AG08395 (cell line): ENCODE measurements at places on chromosomes 1 and 21.

DNA sequence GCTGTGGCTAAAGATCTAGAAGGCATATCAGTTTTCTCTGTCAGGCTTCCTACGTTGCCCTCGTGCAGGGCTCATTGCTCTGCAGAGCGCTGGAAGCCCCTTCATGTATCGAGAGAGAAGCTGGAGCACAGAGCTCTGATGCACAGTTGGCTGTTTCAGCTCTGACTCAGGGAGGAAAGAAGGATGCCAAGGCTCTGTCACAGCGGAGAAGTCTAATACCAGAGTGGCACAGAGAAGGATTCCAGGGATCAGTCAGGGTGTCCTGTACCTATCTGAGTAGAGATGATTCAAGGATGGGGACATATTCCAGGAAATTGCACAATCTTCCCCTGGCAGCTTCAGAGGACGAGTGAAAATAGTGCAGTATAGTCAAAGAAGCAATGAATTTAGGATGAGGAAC lies 179.2 kb upstream of the FMN2 start:
- DNase-seq: peak; percentile 72

GRCh38 chr1:95742591-95743089 lies 508.6 kb downstream of the RWDD3 start:
- DNase-seq: peak; percentile 7

DNA sequence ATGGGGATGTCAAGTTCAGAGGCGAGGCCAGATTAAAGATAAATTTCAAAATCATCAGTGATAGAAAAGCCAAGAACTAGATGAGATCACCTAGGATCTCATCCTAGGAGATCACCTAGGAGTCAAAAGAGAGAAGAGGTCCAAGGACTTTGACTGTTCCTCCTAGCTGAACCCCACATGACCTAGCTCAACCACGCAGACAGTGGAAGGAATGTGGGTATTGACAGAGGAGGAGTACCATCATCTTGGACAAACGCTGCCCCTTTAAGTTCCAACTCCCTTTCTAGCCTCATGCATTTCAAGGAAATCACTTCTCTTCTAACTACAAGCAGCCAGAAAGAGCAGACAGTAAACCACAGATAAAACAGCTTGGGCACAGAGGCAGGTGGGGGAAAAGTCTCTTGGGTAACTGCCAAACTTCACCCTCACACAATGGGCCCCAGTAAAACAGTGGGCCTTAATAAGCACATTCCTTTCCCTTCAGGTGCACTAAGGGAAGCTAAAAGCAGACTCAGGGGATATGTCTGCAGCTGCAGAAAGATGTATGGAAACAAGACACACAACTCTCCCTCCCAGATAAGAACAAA lies 12.5 kb upstream of the FAM76A start:
- DNase-seq: no peak

DNA sequence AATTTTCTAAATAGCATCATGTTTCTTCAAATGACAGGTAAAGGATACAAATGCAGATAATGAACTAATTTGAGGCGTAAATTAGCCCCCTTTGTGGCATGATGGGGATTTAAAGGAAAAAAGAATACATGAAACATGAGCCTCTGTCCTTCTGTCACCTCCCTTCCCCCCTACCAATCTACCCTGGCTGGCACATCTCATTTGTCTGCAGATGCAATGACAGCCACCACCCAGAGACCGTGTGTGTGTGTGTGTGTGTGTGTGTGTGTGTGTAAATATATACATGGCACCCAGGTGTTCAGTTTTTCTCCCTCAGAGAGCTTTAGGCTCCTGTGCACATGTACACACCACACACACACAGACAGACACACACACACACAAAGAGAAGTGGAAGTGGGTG lies 451.1 kb downstream of the RWDD3 start:
- DNase-seq: no peak

DNA sequence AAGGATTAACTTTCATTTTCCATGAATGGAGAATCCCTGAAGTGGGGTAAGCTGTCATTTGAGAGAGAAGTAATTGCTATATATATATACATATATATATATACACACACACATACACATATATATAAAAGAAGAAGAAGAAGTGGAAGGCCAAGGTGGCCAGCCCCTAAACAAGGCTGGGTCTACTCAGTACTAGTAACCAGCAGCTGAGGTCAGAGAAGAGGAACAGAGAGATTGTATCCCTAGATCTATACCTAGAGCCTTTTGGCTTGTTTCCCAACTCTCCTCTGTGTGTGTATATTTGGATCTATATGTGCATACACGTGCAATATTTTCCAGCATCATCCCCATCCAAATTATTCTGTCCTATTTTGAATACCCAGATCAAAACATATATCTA lies 5.2 kb downstream of the TNFSF4 start:
- no peak for DNase-seq

DNA sequence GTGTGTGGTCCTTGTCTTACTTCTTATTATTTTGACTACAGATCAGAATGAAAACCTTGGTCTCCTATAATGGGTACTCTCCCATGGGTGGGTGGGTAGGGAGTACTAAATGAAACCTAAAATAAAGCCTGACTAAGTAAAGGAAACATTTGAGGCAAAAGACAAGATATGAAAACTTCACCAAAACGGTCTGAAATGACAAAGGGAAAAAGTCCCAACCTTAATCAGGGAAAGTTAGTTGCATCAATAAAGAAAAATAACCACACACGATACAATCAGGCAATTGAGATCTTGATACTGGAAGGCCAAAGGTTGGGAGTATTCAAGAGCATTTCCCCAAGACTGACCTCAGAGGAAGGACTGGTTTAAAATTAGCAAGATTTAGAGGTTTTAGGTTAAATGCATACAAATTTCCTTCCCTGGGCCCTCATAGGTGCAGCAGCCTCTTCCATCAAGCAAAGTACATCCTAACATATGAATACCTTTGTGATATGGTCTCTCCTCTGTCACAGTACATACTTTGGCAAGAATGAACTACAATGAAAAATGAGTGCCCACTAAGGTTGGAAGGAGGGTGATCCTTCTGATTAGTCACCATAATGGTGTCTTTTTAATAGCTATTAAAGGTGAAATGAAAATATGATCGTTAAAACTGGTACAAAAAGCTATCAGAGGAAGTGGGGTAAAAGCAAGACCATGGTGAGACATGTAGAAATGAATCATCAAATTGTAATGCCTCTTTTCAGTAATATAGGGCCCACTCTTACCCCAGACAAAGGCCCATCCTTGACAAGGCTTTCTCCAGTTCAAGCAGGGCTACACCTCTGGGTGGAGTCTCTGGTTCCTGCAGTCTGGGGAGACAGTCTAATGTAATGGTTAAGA lies 15.3 kb upstream of the TNFSF4 start:
- DNase-seq: no peak

DNA sequence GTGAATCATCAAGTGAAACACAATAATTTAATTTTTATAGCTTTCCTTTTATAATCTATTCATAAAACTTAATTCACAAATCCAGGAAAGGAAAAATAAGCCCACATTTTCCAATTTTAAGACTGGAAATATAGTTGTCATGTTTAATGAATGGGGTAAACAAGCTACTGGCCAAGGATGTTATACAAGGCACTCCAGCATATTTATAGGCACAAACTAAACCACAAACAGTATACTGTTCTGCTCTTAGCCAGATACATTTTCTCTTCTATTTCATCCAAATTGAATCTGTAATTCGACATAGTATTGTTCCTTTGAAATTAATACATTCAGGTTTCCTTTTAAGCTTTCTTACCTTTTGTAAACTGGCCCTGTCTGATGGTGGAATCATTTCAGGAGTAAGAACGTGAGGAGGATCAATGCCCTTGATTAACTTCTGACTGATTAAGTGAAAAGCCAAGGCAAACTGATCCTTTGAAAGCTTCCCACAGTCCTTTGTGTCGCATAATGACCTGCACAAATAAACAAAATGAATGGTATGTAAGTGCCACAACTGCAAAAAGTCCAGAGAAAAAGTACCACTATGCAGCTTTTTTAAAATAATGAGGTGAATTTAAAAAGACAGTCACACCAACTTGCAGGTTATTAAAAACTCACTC lies 74.4 kb downstream of the EPS15 start:
- DNase-seq: no peak

GRCh38 chr1:172887162-172887561 lies 163.6 kb downstream of the TNFSF18 start:
- DNase-seq: no peak

- DNase-seq: peak; percentile 12
These were observed 328.9 kb downstream of the PTBP2 start for GRCh38 chr1:97050506-97050905.

DNA sequence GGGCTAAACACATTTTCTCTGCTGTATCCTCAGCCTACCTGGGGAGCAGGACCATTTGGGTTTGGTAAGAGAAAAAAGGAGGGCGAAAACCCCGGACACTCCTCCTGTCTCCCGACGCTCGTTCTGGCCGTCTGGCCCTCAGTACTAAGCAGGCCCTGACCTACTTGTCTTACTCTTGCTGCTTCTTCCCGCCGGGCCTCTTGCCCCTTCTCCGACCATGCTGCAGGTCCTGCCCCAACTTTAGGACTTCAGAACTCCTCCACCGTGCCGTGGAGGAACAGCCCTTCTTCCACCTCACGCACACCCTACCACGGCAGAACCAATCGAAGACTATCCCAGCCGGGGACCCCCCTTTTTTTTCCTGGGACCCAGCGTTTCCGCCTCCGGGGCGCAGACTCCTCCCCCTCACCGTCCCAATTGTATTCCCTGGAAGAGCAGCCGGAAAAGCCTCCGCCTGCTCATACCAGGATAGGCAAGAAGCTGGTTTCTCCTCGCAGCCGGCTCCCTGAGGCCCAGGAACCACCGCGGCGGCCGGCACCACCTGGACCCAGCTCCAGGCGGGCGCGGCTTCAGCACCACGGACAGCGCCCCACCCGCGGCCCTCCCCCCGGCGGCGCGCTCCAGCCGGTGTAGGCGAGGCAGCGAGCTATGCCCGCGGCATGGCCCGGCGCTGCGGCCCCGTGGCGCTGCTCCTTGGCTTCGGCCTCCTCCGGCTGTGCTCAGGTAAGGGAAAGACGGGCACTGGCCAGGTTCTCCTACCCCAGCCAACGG lies at the start of gene CHRNB2:
TSS of gene CHRNB2 (plus strand) at position 393 of the 771 bp plus-strand sequence. CDS start at position 660, 267 bp downstream.
- DNase-seq: peak; percentile 86

- DNase-seq: peak; percentile 74
These were observed 92.5 kb downstream of the SLC25A24 start for GRCh38 chr1:108107658-108108057.

DNA sequence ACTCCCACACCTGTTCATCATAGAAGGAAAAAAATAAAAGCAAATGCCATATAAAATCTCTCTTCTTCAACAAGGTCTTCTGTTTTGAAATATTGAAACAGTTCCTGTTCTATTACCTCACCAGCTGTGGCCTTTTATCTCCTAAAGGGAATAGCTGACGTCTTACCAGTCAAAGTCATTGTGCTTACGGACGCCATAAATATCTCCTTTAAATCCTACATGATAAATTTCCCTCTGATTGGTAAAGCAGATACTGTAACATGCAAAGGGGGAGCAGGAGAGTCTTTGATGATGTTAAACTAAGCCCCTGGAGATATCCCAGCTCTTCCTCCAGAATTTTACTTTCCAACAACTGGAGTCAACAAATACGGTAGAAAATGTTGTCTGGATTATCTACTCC lies 168.4 kb downstream of the ZC3H11B start:
- DNase-seq: no peak

DNA sequence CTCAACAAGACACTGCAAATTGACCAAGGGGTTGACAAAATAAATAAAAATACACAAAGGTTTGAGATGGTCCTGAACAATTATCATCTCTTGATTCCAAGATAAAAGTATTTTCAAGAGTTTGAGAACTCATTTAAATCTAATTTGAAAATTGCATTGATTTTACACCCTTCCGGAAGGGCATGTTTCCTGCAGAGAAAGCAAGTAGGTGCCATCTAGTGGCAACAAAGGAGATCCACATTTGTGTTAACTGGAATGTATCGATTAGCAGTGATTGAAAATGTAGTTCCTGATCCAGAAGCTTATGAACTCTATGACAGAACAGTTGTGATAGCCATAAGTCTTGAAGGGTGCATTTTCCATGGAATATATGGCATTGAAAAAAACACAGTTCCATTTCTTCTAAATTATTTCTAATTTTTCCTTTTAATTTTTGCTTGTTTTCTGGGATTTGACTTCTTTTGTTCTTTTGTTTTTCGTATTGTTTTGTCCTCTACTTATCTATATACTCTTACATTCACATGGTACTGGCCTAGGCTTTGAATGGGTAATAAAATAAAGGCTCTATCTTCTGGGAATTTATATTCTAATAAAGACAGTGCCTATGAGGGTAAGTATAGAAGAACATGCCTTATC lies 143.7 kb downstream of the DNM3 start:
- peak; percentile 45 for DNase-seq

GRCh38 chr1:192159014-192159413 lies 752 bp downstream of the RGS18 start:
- no peak for DNase-seq

DNA sequence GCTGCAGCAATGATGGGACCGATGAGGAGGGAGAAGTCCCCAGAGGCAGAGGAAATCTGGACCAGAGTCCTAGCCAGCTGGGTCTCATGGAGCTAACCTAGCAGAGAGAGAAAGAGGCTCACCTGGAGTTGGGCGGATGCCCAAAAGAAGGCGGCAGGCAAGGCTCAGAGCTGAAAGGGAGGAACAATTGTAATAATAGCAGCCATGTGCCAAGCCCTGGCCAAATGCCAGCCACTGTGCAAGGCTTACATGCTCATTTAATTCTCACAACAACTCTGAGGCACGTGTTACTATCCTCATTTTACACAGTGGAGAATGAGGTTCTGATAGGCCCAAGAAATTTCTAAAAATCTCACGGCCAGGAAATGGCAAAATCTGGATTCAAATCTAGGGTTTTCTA lies 50.0 kb upstream of the ZNF648 start:
- DNase-seq: no peak

DNA sequence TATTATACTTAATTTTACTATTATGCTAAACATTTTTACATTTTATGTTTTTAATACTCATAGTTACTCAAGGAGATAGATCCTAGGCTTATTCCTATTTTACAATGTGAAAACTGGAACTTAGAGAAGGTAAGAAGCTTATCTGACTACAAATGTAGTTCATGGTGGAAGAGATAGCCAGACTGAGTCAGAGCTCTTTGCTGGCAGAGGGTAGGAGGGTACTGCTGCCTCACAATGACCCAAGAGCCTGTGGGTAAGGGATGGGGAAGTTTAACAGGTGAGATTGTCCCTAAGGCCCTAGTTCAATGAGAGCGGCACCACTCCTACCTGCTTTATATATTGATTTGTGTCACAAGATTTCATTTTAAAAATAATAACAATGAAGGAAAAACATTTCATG lies 34.1 kb upstream of the NEK7 start:
- no peak for DNase-seq

- DNase-seq: peak; percentile 12
These were observed 797 bp downstream of the WDR47 start for GRCh38 chr1:109040989-109041620.

GRCh38 chr1:117834416-117834815 lies 95.0 kb downstream of the GDAP2 start:
- no peak for DNase-seq

DNA sequence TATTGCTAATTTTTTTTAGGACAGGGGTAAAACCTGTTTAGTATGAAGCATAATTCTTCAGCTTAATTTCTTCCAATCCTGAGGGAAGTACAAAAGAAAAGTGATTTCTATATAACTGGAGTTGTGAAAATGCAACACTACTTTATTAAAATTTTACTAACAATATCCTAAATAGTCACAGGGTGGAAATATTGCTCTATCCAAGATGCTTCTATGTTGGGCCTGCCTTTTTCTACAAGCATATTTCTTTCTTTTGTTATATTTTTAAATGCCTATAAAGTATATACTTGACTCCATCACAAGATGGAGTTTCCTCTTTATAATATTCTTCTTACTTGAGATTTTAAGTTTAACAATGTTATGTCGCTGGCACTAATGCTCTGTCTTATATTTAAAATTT lies 37.9 kb downstream of the DTL start:
- no peak for DNase-seq

- no peak for DNase-seq
These were observed 1.5 kb downstream of the QSOX1 start for GRCh38 chr1:180156201-180156600.
